ENCODE measurements at places on chromosomes 6 and 20.
A peak's percentile ranks its signal among the peaks of the same experiment; 100 is the strongest.

- DNase-seq = no peak
Measured at GRCh38 chr20:7856756-7857155, 83.5 kb downstream of the HAO1 start.

DNA sequence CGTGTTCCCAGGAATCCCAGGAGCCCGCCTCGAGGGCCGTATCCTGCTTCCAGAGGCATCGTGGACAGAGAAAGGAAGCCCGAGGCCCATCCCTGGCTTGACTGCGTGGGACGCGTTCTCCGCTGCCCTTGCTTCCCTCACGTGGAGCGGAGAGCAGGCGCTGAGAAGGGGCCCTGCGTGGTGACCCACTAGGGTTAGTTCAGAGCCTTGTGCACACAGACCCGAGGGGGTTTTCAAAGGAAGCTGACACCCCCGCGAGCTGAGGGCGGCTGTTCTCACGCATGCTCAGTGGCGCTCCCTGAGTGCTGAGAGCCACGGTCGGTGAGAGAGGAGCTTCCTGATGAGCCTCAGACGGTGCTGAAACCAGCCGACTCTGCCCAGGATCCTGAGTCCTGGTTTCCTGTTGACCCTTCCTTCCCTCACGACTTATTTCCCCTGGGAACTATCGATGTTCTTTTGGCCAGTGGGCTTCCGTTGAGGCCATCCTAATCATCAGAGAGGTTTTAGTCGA lies 28.9 kb upstream of the CCR6 start:
- peak; percentile 50 for DNase-seq

DNA sequence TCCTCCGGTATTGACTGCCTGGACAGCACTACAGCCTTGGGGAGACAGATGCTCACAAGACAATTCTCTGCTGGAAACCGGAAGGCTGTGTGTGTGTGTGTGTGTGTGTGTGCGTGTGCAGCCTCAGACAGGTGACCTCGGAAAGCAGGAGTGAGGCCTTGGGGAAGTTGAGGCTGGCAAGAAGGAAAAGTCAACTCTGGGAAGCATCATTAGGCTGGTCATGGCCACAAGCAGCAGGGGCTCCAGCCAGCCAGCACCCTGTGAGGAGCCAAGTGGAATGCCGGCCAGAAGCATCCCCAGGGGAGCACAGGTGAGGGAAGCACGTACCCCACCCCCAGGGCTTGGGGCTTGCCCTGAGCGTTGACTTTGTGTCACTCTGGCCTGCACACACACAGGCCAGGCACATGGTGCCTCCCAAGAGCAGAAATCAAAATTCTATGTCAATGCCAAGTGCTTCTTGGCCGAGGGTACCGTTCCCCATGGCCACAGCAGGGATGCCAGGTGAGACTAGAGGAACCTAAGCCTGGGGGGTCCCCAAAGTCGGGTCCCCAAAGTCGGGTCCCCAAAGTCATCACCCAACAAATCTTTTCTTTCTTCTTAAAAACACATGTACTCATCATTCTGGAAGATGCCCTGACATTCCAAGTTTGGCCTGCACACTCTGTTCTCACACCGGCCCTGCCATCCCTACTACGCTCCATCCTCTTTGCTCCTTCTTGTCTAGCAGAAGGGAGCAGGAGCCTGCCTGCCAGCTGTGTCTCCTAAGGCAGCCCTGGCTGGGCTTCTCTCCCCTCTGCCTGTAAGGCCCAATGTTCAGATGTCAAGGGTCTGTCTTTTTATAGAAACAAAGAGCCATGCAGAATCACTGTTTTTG lies 26.7 kb downstream of the FOXA2 start:
- DNase-seq = no peak

DNA sequence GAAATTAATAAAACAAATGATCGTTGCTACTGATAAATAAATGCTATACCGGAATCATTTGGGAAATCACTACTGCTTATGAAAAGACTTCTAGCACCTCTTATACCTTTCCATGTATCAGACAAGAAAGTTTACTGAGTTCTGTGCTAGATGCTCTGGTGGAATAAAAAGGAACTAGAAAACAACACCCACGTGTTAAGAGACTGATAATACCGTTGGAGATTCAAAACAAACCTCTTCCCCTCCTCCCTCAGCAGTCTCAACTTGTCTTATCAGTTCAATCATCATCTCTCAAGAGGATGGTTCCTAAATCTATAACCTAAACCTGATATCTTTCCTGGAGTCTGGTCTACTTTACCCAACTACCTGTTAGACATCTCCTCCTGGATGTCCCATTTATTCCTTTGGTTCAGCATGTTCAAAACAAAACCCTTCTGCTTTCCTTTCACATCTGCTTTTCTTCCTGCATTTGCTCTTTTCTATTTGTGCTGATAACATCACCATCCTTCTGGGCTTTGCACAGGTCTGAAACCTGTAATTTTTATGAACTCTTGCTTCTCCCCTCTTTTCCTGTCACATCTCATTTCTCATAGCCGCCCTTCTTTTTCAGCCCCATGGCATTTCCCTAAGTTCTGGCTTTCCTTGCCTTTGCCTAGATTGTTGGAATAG lies 122.2 kb downstream of the COL19A1 start:
- DNase-seq = no peak

DNA sequence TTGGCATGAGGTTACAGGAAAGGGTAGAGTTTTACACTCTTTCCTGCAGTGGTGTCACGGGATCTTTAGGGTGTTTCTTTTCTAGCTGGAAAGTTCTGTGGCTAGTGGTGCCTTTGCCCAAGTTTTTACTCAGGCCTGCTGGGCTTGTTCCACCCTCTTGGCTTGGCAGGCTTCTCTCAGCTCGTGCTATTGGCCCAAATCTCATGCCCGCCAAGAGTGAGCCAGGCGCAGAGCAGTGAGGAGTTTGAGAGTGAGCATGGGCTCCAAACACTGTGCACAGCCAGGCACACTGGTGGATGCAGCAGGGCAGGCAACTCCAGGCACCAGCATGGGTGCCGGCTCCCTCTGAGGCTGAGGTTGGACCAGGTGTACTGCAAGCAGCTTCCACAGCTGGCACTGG lies 206.5 kb downstream of the SAMD5 start:
- DNase-seq = no peak

DNA sequence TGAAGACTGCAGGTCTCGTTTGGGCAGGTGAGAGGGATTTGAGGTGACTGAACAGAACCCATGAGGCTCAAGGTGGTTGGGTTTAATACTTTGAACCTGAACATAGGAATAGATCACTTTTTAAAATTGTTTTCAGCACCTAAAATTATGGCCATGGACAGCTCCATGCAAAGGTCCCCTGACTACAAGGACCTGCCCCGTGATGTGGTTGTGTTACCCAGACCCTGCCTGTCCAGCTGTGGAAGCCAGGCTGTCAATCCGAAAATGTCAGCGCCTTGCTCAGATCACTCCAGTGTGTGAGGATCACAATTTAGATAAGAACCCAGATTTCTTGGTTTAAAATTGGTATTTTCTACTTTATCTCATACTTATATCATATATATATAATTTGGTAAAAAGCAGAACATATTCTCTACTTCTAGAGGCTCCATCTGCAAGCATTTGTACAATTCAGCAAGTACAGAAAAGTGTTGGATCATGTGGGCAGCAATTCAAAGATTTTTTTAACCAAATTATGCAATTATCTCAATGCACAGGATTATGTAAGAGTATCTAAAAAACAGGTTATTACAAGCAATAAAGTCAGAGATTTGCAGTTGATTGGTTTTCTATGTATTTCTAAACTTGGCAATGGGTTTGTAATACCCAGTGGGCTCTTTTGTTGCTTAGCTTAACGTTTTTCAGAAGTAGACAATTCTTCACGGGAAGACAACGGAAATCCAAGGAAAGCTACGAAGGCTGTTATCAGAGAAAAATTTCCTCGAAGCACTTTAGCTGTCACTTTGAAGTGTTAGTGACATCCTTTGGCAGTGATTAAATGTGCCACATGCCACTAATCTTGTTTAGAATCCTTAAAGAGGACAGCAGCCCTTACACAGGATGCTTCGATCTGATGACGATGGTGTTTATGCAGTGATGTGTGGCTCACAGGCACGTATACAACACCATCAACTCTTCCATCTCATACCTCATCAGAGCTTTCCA lies 24.1 kb upstream of the RPS6KA2 start:
- DNase-seq = no peak

DNA sequence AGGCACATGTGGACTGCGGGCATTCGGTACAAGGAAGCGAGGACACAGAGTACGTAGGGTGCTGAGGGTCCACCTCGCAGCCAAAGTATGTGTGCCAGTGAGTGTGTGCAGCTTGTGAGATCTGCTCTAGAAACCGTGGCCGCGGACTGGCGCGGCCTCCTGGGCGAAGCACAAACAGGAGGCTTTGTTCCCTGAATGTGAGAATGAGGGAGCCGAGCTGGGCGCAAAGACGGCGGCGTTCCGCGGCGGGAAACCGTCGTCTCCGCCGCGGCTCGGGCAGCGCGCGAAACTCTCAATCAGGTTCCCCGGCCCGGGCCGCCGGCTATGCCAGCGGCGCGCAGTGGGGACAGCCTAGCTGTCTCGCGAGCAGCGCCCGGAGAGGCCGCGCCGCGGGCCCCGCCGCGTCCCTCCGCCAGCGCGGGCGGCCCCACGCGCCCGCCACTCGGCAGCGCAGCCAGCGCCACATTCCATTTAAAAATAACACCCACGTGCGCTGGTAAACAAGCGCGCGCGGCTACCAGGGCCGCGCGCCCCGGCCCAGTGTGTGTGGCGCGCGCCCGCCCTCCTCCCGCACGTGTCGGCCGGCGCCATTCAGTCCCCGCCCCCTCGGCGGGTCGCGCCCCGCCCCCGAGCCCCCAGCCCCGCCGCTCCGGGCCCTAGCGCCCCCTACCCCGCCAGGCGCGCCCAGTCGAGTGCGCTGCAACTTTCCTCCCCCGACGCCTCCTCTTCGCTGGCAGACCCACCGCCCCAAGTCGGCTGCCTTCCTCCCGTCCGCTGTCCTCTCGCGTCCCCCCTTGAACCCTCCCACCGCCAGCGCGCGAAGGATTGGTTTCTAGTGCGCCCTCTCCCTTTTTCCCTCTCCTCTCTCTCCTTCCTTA lies 3.0 kb upstream of the FOXO3 start:
- peak; percentile 66 for DNase-seq

DNA sequence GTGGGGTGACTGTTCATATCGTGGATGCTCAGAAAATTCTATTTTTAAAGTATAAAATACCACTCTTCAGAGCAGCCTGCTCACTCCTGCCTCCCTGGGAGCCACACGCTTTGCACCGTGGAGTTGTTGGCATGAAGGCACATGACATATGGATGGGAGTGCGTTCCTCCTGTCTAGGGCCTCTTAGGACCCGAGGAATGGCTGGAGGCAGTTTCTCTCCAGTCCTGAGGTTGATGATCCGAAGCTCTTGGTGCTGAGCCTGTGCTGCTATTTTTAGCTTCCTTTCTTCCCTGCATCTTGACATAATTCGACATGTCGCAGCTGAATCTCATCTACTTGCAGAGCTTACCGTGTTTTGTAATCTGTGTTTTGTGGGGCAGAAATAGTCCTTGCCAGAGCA lies 73.9 kb downstream of the PHACTR3 start:
- no peak for DNase-seq

- DNase-seq = no peak
Measured at GRCh38 chr6:80314531-80314930, 208.1 kb downstream of the BCKDHB start.

DNA sequence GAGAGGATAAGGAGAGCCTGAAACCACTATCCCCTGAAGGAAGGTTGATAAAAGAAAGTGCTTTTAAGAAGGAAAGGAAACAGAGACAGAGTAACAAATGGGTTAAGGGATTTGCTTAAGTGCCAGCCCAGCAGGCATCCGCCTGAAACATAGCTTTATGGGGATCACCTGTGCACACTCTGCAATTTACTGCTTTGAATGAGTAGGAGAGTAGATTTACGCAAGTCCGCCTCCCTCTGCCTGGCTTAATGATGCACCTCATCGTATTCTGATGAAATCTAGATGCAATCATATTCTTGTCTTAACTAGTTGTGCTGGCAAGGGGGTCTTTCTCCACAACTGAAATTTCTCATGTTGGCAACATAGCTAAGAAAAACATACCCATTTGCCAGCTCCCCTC lies 101.1 kb upstream of the ID4 start:
- no peak for DNase-seq

DNA sequence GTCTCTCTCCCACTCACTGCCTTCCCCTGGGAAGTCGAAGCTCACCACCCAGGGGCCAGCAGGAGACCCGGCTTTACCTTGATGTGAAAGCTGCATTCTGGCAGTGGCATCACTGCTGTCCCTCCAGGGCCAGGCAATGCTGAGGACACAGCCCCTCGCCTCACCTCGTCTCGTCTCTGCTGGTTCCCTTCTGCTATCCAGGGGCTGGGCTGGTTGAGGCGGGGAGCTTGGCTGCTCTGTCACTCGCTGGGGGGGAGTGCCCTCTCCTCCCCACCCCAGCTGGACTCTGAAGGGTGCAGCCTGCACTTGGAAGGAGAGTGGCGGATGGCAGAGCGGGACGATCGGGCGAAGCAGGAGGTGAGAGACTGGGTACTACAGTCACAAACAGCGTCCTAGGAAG lies 12.7 kb upstream of the DSN1 start:
- DNase-seq = no peak

- no peak for DNase-seq
Measured at GRCh38 chr20:37670351-37670791, 23.5 kb upstream of the CTNNBL1 start.

DNA sequence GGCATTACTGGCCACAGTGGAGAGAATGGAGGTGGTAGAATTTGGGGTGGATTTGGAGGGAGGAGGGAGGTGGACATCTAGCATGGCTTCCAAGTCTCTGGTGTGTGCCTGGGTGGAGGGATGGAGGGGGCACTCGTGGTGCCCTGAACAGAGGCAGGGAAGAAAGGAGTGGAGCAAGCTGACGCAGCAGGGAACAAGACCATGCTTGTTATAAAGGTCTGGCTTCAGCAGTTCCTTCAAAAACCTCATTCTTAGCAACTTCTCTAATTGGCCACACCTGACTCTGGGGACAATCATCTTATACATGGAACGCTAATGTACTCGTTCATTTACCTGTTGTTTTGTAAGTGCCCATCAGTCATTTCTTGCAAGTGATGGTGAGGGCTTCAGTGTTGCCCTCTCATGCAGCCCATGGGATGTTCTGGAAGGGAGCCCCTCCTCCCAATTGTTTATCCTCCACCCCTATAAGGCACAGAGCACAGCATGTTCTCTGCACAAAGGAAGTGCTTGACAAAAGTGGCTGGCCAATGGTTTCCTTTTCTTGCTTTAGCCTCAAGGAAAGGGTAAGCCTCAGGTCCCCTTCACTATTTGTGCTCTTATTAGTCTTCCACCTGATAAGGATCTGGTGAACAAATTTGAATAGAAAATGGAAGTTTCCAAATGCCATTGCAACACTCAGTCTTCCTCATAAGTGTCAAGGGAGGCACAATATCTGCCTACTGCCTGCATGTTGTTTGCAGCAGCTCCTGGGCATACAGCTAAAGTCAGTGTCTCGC lies 39.3 kb downstream of the GFOD1 start:
- no peak for DNase-seq

- no peak for DNase-seq
Measured at GRCh38 chr6:53294095-53294494, 54.7 kb downstream of the ELOVL5 start.

DNA sequence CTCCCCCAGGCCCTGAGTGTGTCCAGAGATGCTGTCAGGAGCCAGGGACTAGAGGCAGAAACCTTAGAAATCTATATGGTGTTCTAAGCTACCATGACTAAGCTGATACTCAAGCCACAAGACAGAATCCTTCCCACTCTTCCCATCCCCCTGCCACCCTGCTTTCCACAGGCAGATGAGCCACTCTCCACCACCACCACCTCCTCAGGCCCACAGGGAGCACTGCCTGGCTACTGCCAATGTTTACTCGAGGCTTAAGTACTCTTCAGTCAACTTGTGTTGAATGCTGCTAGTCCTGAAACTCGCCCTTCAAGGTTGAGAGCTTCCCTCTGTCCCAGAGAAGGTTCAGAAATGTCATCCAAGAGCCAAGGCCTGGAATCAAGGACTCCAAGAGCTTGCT lies 56.2 kb downstream of the CENPW start:
- no peak for DNase-seq

- no peak for DNase-seq
Measured at GRCh38 chr6:80158478-80158989, 52.1 kb downstream of the BCKDHB start.
